KG1 (cell line): ENCODE measurements at places on chromosomes 1 and 21.

DNA sequence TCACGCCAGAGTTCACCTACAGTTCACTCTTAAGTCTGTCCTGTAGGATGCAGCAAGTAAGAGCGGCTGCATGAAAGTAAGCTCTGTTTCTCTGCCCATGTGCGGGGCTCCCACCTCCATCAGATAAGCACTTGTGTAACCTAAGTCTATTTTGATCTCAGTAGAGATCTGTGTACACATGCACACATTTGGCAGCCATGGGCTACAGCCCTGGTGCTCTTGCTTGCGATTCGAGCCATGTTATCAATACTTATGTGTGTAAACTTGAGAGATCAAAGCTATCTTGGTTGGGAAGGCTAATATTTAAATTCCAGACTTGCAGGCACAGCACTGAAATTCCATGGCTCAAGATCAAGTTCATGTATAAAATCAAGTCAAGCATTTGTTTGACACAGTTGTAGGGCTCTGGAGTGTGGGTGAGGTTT lies 244.7 kb upstream of the FGGY start:
- DNase-seq, result no peak

- no peak for DNase-seq
These were observed 482.2 kb downstream of the CAMTA1 start for GRCh38 chr1:7267493-7267892.

DNA sequence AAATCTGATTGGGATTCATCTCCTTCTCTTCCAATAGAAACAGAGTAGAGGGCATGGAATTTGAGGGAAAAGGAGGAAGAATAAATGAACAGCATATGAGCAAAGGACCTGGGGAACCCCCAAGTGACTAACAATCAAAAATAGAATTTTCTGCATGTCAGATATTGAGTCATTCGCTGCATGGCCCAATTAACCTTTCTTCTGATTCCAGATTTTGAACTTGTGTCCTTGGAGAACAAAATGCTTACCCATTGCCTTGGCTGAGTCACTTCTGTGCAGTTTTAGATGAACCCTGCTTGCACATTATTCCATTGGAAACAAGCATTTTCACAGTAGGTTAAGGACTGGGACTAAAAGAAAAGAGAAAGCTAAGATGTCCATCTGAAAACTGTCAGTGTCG lies 390.5 kb downstream of the ST6GALNAC3 start:
- no peak for DNase-seq

DNA sequence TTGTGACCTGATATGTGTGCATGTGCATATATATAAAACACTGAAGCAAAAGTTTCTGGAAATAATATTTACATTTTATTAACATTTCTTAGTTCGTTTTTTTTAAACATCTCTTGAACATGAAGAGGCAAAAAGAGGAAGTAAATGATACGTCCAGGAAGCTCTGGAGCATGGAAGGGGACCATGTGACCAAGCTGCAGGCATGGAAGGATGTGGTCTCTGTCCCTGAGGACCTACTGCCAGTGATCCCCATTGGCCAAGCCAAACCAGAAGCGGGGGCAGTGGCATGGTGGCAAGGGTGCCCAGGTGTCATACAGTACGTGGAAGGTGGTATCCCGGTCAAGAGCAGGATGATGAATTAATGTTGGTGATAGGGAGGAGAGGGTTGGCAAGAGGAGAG lies 268.3 kb upstream of the PROX1 start:
- DNase-seq, result no peak

- no peak for DNase-seq
These were observed 235.6 kb downstream of the SMYD3 start for GRCh38 chr1:246271516-246271915.

GRCh38 chr1:154747740-154748404 lies 122.2 kb downstream of the KCNN3 start:
- no peak for DNase-seq

GRCh38 chr1:12811409-12811784 lies 19.8 kb downstream of the PRAMEF11 start:
- no peak for DNase-seq

DNA sequence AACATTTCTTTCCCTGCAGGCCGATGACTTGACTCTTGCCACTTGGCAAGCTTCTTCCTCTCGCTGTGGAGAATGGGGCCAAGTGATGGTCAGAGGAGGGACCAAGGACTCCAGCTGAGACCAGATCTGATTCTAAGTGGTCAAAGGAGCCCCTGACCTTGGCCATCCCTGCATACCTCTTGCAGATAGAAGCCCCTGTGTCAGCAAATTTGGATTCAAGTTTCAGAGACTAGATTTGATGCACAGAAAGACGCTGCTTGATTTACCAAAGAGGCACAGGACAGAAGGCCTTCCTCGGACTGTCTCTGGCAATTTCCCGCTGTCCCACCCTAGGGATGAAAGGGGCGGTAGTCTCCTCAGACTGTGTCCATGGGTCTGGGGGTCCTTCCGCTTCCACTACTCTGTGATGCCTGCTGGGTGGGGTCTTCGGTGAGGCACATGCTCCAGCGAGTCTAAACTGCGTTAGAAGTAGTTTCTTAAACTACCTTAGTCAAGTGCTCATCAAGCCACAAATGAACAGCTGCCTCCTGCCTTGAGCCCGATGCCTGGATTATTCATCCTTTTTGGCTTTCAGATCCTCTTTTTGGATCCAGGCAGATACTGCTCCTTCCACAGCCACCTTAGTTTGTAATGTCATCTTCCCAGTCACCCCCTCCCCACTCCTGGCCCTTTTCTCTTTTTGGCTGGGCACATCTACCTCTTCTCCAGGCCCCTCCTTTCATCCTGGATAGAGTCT lies 31.8 kb upstream of the RBM15 start:
- DNase-seq, result no peak

DNA sequence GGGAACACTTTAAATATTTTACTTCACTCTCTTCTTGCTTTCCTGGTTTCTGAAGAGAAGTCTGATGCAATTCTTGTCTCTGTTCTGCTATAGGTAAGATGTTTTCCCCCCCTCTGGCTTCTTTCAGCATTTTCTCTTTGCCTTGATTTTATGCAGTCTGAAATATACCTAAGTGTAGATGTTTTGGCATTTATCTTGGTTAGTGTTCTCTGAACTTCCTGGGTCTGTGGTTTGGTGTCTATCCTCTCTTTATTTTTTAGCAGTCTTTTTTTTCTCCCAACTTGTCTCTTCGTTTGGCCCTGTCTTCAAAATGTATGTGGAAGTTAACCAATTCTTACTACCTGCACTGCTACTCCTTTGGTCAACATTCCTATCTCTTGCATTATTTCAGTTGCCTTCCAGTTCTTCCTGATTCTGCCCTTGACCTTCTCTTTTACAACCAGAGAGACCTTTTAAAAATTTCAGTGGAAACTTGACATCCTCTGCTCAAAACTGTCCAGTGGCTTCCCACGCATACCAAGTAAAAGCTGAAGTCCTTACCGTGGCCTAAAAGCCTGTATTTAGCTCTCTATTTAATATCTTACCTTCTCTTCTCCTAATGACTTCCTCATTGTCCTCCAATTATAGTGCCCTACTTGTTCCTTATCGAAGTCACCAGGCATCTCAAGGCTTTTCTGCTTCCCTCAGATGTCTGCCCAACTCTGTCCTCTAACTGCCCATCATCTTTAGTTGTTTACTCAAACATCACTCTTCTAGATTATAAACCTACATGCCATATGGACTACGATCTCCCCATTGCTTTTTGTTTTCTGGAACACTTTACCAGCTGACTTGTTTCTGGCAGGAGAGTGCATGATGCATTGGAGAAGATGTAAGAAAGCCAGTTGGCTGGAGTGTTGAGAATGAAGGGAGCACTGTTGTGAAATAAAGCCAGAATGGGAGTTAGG lies 40.9 kb downstream of the RAP1A start:
- DNase-seq, result no peak
